ENCODE measurements at places on chromosomes 16 and 17.
A peak's percentile ranks its signal among the peaks of the same experiment; 100 is the strongest.

- DNase-seq, result no peak
Observed at GRCh38 chr17:47730681-47731080, 2.4 kb upstream of the TBX21 start.

- DNase-seq, result no peak
Observed at GRCh38 chr17:13065032-13065431, 47.2 kb upstream of the ELAC2 start.

DNA sequence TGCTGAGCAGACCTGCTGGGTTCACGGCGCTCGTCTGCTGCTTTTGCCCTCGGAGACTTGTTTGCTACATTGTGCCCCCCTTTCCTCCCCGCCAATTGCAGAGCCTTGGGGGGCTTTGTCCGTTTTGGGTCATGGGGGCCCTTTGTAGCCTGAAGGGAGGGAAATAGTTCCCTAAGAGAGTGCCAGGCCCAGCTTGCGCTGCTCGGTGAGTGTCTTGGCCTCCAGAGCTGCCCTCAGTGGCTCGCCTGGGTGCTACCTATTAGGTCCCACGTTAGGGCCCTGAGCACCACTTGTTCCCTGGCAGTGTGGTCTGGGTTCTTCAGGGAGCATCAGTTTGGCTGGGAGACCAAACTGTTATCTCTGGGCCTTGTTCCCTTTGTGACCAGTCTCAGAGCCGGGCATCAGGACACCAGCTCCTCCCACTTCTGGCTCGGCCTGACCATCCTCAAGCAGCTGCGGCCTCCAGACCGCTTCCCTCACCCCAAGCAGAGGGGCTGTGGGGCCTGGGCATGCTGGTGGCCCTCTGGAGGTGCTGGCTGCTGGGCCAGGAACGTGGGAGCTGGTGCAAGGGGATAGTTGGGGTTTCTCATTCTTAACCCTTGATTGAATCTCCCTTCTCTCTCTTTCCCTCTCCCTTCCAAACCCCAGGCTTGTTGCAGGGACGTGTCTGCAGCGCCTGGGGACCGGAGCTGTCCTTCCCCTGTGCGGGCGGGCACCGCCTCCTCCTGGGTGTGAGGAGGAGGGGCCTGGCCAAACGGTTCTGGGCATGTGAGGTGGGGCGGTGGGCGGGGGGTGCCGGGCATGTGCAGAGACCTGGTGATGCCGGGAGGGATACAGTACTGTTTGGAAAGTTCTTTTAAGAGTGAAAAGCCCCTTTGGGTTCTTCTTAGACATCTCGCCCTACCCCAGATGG lies 16.0 kb upstream of the ITGB4 start:
- no peak for DNase-seq

- DNase-seq, result no peak
Observed at GRCh38 chr16:85544016-85544415, 69.1 kb upstream of the GSE1 start.

DNA sequence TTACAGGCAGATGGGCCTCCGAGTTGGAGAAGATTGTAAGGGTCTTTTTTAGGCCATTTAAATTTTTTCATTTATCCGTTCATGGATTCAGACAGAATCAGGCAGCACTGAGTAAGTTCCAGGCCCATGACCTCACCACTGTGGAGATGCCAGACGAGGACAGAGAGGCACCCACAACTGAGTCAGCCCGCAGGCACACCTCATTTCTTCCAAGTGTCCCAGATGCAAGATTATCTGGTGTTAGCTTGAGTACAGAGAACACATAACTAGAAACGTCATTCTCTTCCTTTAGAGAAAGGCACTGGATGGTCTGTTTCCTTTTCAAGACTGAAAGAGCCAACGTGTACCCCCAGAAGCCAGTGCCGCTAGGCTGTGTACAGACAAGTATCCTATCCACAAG lies 16.9 kb downstream of the CLEC16A start:
- DNase-seq, result no peak

- DNase-seq, result peak; percentile 14
Observed at GRCh38 chr16:78768718-78769117, 669.3 kb downstream of the WWOX start.

GRCh38 chr17:41678907-41679739 lies 9.6 kb upstream of the EIF1 start:
- peak; percentile 41 for DNase-seq

DNA sequence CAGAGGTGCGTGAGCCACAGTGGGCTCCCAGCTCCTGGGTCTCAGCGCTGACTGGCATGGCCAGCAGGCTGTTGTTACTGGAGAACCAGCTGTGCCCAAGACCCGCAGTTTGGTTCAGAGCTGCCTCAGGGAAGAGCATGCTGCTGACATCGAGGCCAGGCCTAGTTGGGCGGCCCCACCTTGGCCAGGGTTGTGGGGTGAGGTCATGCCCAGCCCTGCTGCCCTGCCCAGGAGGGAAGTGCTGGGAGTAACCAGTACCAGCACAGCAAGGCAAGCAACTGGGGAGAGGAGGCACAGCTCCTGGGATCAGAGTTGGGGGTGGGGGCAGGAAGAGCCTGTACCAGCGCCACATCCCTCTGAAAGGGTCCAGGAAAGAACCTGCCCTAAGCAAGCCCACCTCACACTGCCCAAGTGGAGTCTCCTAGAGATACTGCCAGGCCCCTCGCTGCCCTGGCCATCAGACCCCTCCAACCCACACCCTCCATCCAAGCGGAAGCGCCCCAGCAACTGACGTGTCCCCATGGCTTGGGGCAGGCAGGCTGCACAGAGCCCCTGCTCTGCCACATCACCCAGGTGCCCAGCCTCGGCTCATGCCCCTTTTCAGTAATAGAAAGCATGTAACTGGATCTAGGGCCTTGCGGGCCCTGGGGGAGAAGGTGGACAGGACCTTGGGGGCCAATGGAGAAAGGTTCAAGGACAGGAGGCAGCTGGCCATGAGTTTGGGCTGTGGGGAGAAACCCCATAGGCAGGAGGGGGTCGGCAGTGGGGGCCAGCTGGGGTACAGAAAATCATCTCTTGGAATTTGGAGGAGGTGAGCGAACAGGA lies 990 bp downstream of the DOK4 start:
- DNase-seq, result no peak

DNA sequence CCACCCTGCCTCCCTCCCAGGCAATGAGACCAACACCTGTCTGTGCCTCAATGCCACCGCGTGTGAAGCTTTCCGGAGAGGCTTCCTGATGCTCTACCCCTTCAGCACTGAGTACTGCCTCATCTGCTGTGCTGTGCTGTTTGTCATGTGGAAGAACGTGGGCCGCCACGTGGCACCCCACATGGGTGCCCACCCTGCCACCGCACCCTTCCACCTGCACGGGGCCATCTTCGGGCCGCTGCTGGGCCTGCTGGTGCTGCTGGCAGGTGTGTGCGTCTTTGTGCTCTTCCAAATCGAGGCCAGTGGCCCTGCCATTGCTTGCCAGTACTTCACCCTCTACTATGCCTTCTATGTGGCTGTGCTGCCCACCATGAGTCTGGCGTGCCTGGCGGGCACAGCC lies 10.9 kb downstream of the OTOP3 start:
- no peak for DNase-seq

GRCh38 chr17:63838631-63839171 lies 3.8 kb downstream of the SMARCD2 start:
- DNase-seq, result no peak

- DNase-seq, result no peak
Observed at GRCh38 chr17:63578027-63578768, 22.5 kb upstream of the TACO1 start.

Measured in effector memory CD4-positive, alpha-beta T cell (primary cell).